ENCODE measurements at places on chromosomes 5 and 9.

- DNase-seq = no peak
These were observed 92.8 kb downstream of the ANKH start for GRCh38 chr5:14778792-14779070.

DNA sequence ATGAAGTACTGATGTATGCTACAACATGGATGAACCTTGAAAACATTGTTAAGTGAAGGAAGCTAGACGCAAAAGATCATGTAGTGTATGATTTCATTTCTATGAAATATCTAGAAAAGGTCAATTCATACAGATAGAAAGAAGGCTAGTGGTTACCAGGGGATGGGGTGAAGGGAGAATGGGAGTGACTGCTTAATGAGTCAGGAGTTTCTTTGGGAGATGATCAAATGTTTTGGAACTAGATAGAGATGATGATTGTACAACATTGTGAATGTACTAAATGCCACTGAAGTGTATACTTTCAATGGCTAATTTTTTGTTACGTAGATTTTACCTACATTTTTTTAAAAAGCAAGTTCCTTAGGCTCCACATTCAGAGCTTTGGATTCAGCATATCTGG, 14.9 kb upstream of the DELE1 start:
- no peak for DNase-seq

GRCh38 chr5:139402561-139403158, 1.2 kb downstream of the SPATA24 start:
- DNase-seq = peak; percentile 64

DNA sequence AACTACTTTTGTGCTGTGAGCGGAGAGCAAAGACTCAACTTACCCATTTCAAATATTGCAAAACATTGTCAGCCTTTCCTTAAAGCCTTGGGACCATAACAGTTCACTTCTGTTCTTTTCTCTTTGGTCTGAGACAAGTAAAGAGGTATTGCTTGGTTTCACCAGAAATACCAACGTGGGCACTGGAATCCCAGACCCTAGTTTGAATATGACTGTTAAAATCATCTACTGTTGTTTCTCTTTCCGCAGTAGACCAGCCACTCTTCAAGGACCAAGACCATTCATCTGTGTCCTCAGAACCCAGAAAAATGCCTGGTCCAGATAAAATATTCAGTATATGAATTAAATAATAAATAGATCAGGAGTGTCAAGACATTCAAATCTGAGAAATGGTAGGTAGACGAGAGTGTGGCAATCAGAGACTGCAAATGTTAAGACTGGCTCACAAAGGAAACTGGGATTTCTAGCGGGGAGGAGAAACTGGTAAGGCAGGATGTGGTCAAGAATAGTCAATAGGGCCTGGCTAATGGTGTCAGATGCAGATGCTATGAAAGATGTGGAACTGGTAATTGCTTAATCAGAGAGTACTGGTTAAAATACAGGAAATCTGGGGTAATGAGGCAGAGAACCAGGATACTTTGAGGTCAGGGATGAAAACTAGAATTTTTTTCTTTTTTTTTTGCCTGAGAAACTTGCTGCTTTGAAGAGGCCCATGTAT, 82.1 kb upstream of the IL33 start:
- no peak for DNase-seq

DNA sequence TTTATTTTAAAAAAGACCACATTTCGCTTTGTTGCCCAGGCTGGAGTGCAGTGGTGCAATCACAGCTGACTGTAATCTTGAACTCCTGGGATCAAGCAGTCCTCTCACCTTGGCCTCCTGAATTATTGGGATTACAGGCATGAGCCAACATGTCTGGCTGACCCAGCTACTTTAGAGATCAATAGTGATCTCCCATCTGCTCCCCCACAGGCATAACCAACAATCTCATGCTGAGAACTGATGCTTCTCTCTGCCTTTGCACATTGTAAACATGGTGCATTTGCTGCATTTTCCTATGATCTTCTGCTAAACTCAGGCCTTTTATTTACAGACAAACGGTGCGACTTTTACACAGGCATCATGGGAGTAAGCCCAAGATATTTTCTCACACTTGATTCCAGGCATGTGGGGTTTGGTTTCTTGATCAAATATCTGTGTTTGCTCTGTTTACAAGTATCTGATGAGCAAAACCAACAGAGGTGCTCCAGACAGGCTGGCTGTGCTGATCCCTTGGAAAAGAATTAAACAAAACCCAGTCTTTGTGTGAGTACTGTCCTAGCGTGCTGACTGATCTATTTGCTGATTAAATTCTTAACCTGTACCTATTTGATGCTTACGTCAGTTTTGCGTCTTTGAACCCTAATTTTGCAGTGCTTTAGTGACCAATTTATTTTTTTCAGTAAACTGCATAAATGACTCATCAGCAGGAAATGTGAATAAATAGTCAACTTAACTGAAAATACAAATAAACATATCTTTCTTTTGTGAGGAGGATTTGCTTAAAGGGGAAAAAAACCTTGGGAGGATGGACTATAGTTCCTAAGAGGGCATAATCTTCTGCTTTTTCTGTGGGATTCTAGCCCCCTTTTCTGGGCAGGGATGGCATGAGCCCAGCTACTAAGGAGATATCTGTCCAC, 191.7 kb upstream of the NR3C1 start:
- no peak for DNase-seq

- no peak for DNase-seq
These were observed 264.3 kb upstream of the PANK3 start for GRCh38 chr5:168843277-168844015.

GRCh38 chr9:13354733-13355132, 75.2 kb upstream of the MPDZ start:
- no peak for DNase-seq

DNA sequence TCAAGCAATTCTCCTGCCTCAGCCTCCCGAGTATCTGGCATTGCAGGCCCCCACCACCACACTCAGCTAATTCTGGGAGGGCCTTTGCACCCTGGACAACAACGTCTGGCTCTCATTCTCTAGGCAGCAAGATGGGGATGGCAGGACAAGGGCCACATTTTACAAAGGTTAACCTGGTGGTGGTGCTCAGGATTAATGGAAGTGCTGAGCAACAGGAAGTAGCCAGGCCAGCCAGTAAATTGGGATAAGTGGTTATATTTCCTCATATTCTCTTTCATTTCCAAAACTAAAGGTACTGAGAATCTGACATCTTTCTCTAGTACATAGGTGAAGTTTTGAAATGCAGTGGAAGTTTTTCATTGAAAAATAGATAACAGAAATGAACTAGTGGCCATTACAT, 24.7 kb upstream of the ASPN start:
- DNase-seq = no peak

GRCh38 chr5:118228489-118228888, 759.9 kb downstream of the DTWD2 start:
- DNase-seq = no peak

DNA sequence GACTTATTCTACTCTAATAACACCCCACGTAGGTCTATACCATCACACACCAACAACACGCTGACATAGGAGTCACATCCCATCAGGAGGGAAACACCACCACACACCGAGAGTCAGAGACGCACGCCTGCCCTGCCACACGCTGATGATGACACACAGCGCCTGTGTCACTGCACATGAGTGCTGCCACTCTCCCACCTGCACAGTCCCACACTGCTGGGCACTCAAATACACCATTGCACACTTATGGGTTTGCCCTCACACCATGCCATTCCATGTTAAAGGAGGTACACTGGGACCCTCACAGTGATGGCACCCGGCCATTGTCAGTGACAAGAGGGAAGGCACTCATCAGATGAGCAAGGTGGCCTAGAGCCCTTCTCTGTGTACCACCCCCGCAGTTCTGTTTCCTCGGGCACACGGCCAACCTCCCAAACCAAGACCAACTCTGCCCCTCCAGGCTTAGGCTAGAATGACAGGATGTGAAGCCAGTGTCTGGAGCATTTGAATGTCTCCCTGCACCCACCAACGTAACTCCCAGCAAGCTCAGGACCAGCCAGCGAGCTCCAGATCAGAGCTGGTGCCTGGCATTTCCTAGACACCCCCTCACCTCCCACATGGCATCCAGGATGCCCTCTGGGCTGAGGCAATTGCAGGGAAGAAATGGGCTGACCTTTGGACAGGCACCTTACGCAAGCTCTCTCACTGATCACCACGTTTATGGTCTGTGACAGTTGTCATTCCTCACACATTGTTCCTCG, 3.6 kb upstream of the CPLX2 start:
- peak; percentile 65 for DNase-seq

DNA sequence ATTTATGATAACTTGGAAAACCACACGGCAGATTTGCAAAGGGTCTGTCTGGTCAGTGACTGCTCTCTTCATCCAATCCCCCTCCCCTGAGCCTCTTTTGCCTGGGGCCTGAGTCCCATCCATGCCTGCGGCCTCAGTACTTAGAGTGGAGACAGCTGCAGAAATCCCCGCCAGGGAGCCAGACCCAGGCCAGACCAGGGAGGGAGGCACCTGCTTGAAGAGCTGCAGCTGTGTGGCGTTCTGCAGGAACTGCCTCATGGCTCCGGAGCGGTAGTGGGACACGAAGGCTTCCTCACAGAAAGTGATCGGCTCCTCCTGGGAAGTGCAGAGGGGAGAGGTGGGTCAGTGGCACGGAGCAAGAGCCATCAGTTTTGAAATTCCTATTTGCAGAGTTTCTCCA, 101.6 kb downstream of the CRB2 start:
- DNase-seq = no peak

DNA sequence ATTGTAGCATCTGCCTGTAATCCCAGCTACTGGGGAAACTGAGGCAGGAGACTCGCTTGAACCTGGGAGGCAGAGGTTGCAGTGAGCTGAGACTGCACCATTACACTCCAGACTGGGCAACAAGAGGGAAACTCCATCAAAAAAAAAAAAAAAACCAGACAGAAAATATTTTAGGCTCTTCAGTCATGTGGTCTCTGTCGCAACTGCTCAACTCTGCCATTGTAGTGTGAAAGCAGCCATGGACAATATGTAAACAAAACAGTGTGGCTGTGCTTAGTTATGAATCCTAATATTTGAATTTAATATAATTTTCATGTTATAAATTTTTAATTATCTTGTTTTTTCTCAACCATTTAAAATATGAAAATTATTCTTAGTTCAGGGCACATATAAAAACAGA, 38.4 kb downstream of the ZFAND5 start:
- DNase-seq = no peak

DNA sequence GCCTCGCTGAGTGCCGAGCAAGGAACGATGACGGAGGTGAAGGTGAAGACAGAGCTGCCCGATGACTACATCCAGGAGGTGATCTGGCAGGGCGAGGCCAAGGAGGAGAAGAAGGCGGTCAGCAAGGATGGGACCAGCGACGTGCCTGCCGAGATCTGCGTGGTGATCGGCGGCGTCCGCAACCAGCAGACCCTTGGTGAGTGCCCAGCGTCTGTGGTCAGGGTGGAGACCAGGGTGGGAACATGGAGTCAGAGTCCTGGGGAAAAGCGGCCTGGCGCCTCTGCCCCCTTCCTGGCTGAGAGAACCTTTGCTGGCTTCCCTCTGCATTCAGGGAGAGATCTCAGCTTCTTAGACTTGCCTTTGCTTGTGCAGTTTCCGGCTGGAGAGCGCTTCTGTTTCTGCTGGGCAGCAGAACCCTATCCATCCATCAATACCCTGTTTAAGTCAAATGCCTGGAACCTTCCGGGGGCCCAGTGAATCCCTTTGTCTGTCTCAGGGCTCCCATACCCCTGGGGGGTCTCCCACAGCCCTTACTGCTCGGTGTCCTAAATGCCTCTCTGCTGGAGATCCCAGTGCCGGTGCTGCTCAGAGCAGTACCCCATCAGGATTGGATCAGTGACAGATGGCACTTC, 89.6 kb downstream of the AMBP start:
- no peak for DNase-seq

DNA sequence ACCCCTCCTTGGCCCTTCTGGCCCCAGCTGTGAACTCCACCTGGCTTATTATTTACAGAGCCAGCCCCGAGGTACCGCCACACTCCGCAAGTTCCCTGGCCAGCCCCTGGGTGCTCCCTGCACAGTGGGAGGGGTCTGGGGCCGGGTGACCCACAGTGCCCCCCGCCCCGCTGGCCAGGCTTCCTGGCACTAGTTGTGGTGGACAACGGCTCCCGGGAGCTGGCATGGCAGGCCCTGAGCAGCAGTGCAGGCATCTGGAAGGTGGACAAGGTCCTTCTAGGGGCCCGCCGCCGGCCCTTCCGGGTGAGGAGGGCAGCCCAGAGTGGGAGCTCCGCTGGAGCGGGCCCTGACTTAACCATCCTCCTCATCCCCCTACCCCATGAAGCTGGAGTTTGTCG, 3.9 kb downstream of the MAMDC4 start:
- peak; percentile 52 for DNase-seq

GRCh38 chr9:76394960-76395252, 680 bp upstream of the RFK start:
- DNase-seq = peak; percentile 89

- DNase-seq = peak; percentile 32
These were observed 92.5 kb downstream of the CACNA1B start for GRCh38 chr9:137970098-137970497.

GRCh38 chr9:15332939-15333338, 25.9 kb upstream of the TTC39B start:
- no peak for DNase-seq

DNA sequence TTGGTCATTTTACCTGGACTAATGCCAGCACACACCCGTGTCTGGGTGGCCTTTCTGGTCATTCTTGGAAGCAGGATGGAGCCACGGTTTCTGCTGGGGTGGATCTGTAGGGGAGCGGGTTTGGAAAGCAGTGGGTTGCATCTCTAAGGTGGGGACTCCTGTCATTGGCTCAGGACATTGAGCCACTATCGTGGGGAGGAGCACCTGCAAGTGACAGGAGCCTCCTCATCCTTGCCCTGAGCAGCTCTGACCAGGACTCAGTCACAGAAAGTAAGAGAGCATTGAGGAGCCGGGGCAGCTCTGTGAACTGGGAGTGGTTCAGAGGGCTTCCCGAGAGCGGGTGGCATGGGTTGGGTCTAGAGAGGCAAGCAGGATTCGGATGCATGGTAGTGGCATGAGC, 3.7 kb downstream of the B4GALT7 start:
- no peak for DNase-seq

DNA sequence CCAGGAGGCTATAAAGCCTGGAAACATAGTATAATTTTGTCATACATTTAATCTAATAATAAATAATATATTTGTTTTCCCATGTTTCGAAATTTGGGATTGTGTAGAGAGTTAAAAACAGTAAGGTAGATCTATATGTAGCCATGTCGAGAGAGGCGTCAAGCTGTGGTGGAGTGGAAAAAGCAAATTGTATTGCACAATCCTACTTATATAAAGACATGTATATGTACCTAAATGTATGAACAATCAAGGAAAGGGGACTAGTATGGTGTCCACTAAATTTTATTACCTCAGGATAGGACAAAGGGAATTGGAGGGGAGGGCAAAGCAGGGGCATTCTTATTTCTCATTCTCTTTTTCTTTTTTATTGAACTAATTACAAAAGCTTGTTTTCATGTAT, 52.0 kb downstream of the GLRA1 start:
- DNase-seq = no peak

GRCh38 chr5:103522586-103522985, 40.0 kb downstream of the NUDT12 start:
- DNase-seq = peak; percentile 79

GRCh38 chr9:106649664-106650063, 213.3 kb upstream of the ZNF462 start:
- no peak for DNase-seq
